ENCODE measurements at places on chromosomes 2 and 18.

- DNase-seq = no peak
Measured at GRCh38 chr2:175786471-175787124, 215.5 kb downstream of the LNPK start.

- no peak for DNase-seq
Measured at GRCh38 chr2:160096409-160096808, 34.0 kb upstream of the PLA2R1 start.

DNA sequence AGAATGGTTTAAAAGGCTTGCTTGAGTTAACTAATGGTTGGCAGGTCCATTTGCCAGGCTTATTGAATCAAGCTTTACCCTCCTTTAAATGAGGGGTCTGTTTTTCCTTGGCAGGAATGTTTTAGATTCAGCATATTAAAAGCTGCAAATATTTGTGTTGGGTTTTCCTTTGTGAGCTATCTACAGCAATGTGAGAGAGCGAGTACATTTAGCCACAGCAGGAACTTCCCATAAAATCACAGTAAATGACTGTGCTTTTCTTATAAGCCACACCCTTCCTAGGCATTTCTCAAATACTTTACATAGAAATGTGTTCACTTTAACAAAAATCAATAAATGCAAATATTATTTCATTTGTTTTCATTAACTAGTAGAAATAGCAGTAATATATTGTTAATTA is 23.9 kb downstream of the CALCRL start:
- DNase-seq = no peak

DNA sequence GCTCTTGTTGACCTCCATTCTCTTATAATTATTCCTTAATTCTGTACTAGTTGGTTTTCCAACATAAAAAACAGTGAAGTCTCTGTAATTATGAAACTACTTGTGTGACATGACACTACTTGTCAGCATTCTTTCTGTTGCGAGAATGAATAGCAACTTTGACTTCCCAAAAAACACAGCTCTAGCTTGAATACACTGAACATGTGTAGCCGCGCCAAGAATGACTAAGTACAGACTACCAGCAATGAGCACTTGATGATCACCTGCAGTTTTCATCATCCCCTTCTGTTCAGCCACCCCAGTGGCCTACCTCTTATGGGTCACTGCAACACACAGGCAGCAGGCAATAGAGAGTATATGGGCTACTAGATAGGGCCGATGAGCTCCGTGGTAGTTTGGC is 229.3 kb downstream of the TGIF1 start:
- no peak for DNase-seq

DNA sequence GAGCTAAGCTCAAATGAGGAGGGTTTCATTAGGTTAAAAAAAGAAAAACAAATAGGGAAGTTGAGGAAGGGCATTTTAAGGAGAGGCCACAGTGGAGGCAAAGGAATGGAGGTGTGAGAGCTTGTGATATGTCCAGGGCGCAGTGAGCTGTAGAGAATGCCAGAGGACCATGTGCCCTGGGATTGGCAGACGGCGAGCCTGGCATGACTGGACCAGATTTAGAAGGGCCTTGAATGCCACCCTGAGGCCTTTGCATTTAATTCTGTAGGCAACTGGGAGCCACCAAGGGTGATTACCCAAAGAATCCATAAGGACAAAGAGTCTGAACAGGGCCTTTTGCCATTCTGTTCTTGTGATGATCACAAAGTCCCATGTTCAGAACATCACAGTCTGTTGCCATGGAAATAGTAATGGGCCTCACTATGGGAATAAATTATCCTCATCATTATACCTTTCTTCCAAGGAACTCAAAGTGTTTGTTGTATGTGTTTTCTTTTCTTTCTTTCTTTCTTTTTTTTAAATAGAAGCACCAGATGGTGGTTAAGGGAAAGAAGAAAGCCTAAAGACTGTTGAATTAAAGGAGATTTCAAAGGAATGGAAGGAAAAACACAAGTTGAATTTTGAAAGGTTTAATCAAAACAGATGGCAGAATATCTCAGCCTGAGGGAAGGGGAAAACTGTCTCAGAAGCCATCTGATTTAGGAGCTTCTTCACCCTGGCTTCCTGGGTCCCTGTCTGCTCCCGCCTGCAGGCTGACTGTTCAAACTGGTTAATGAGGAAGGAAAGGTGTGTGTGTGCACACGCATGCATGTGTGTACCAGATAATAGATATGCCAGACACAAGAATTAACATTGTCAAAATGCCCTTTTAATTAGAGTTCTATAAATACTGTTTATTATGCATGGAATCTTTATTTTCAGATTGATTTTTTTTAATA is 31.6 kb upstream of the NCOA1 start:
- DNase-seq = no peak

GRCh38 chr2:160720098-160720497 is 226.5 kb upstream of the RBMS1 start:
- no peak for DNase-seq

DNA sequence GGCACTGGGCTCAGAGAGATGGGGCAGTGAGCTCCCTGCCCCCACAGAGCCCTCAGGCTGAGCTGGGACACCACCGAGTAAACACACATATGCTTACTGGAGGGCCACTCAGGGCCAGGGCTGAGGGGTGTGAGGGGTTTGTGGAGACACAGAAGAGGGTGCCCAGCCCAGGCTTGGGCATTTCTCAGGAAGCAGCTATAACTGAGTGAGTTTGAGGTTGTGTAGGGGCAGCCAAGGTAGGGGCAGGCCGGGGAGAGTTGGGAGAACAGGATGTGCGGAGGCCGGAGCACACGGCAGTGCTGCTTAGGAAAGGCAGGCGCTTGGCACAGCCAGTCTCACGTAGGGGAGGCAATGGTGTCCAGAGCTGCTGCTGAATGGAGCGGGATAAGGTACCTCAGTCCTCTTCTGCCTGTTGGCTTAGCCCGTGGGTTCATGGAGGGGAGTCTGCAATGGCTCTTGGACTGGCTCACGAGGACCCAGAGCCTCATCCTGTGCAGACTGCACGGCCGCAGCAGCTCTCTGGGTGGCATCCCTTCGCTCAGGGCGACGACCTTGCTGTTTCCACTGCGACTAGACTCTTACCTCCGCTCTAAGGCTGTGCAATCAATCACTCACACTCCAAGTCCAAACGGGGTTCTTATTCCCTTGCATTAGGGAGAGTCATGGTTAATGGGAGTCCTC is 466.1 kb upstream of the HS6ST1 start:
- no peak for DNase-seq

DNA sequence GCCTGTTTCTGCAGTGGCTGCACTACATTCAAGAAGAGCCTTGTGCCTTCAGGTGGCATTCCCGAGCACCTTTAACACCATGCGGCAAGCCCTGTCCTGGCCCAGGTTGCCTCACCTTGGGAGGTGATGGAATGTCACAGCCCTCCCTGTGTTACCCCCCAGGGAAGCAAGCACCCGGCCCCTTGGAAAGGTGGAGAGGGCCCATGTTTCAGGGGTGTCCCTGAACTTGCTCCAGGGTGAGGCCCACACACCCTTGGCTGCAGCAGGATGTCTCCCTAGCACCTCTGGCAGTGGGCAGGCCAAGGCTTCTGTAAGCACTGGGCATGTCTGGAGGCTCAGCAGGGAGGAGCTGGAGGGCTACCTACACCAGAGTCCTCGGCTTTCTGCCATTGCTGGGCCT is 29.3 kb upstream of the ACAA2 start:
- DNase-seq = no peak

DNA sequence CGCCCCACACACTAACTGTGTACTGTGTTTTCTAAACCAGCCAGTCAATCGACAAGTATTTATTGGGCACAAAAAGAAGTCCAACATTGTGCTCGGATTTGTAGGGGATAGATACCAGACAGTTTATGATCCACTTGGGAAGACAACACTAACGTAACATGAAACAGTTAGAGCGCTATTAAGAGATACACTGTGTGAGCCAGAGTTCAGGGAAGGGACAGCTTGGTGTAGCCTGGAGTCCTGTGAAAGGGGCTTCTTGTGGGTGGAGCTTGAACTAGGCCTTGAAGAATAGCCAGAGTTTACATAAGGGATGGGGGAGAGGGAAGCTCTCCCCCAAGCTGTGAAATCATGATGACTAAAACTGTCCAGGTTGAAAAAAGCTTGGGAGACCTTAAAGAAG is 176.4 kb upstream of the TCF4 start:
- no peak for DNase-seq

GRCh38 chr2:217832115-217832514 is 170.7 kb downstream of the TNS1 start:
- no peak for DNase-seq

- DNase-seq = no peak
Measured at GRCh38 chr2:65331336-65332025, 100.9 kb downstream of the SPRED2 start.

DNA sequence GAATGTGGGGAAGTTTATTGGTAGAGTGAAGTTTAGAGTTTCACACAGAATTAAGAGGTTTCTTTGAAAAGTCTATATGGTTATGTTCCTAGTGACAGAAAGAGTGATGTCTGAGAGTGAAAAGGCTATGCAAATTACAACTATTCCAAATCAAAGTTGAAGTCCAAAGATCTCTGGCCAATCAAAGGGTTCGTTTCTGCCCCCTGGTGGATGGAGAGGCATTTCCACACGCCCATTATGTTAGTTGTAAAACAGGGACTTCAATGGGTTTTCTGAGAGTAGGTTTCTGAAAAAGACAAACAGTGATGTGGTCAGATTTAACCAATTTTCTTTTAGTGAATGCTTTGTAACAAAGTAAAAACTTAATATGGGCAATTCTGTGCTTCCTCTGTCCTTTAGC is 441.5 kb upstream of the POU3F3 start:
- no peak for DNase-seq

- no peak for DNase-seq
Measured at GRCh38 chr2:97936199-97936598, 59.5 kb downstream of the TMEM131 start.

DNA sequence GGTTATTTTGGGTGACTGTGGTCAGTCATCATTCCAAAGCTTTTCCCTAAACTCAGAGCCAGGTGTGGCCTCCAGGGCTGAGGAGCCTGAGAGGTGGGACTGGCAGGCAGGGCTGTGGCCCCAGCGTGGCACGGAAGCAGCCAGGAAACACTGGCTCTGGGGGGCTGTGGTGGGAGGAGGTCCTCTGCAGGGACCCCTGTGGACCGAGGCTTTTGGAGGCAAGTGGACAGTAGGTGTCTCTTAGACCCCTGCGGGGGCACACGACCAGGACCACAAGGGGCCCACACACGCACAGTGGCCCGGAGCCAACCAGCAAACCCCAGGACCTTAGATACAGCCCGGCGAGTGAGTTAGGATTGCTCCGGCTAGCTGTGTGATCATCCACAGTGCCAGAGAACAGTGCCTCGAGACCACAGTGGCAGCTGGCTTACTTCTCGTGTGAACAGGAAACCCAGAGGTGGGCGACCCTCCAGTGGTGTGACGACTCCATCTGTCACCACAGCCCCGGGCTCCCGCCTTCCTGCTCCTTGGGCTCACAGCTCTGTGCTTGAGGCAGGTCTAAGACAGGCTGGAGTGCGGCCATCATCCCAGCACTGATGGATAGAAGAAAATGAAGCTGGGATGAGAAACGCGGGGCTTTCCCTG is 1.6 kb upstream of the RTP5 start:
- no peak for DNase-seq

GRCh38 chr2:190460487-190460886 is 52.3 kb downstream of the MFSD6 start:
- DNase-seq = no peak

DNA sequence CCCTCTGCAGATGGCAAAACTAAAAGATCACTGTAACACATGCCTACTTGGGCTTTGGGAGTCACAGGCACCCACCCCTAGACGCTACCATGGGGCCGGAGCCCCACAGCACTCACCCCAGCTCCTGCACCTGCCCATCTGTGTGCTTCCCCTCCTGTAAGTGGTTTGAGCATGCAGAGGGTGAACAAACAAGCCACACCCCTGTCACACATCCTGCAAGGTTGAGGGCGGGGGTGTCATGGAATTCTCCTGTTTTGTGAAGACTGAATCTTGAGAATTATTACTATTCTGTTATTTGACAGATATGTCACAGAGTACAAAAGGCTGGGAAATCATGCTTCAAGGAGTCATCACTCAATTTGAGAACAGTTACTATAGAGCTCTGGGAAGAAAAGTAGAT is 60.9 kb downstream of the RFTN2 start:
- DNase-seq = no peak

DNA sequence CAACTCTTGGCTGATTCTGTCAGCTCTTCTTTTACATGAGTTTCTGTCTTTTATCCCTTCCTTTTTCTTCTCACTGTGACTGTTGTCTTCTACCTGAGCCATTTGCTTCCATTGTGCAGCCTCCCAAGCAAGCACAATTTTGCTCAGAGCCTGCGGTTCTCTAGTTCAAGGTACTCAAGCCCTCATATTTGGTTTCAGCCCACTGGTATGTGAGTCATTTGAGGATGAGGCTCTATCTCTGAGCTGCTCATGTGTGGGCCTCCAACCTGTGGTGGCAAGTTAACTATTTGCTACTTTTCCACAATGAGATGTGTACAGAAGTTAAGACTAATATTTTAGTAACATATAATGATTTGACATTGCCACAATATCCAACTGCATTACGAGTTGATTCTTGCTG is 183.0 kb downstream of the PHLPP1 start:
- DNase-seq = no peak

DNA sequence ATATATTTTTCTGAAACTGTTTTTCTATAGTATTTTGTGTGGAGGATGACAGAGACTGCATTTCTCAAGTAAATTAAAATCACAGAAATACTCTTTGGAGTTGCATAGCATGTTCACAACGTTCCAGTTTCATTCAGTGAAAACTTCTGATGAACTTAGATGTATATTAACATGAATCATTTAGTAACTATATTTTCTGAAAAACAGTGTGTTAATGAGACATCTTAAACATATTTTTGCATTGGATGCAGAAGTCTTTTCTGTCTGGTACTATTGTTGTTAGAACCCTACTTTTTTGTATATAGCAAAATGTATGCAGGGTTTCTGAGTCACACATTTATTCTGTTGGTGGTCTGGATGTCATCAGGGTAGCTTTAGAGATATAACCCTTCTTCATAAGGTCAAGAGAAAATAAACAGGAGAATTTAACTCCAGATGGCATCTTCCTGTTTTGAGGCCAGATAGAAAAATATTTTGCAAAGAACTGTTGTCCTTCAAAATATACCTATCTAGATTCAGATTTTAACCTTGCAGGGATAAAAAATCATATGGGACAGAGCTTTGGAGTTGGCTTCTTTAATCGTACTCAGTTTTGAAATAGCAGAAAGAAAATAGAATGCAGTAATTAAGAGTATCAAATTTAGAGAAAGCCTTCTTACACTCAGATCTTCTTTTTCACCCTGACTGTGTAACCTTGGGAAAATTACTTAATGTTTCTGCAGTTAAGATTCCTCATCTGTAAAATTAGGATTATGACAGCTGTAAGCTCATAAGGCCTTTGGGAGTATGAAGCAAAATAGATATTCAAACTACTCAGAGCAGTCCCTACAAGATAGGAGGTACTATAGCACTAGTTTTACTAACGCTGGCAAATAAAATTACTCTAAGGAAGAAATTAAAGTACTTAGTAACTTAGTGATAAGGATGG is 5.3 kb downstream of the COL3A1 start:
- no peak for DNase-seq

DNA sequence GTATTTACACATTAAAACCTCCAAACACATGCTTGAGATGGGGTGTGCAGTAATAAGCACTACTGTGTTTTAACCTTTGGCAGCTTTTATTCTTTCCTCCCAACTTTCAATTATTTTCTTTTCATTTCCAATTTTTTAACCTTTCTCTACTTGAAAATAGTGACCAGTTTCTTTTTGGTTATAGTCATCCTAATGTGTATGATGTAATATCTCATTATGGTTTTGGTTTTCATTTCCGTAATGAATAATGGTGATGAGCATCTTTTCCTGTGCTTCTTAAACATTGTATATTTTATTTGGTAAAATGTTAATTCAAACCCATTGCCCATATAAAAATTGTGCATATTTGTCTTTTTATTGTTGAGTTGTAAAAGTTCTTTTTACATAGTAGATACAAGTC is 103.5 kb downstream of the BMPR2 start:
- no peak for DNase-seq

Data from cortex of kidney (tissue), 1 donor.